Left lung (tissue), 14 donors: ENCODE measurements at places on chromosomes 7 and 10. TPM values are rescaled to one million over a fixed set of nuclear protein-coding genes. Genes with fewer than 3 reads are reported as not detected.

CPA2 gene
- not detected for total RNA-seq

MRPS17 gene
- total RNA-seq = 9.8 TPM

GAD2 gene
- total RNA-seq = not detected

DNAH11 gene
- 5.1 TPM for total RNA-seq

NPC1L1 gene
- not detected for total RNA-seq

DNA sequence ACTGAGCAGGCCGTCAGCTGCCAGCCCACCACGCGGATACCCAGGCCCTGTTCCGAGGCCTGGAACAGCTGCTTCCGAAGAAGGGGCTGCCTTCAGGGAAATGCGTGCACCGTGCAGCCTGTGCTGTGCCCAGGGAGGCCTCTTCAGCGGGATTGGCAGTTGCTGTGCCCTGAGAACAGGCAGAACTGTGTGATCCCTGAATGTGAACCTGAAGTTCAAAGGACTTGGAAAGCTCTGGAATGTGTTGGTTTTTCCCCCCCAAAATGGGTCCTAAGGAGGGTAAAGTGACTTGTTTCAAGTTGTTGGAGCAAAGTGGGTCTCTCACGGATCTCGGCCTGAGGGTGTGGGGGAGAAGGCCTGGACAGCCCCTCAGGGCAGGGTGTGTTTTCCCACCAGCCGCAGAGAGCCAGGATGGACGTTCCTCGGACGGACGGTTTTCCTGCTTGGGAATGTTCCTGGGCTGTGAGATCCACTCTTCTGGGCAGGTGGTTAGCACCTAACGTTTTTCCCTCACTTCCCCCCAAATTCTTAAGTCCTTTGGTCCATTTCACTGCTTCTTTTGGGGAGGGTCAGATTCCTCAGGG is 2.1 kb downstream of the SPRN start:
- no peaks in the 10 kb centered on the region for H3K36me3 ChIP-seq
- no peaks in the 10 kb centered on the region for H3K27me3 ChIP-seq
- no peak overlapping the region for H3K4me3 ChIP-seq
- no peak for DNase-seq

DNA sequence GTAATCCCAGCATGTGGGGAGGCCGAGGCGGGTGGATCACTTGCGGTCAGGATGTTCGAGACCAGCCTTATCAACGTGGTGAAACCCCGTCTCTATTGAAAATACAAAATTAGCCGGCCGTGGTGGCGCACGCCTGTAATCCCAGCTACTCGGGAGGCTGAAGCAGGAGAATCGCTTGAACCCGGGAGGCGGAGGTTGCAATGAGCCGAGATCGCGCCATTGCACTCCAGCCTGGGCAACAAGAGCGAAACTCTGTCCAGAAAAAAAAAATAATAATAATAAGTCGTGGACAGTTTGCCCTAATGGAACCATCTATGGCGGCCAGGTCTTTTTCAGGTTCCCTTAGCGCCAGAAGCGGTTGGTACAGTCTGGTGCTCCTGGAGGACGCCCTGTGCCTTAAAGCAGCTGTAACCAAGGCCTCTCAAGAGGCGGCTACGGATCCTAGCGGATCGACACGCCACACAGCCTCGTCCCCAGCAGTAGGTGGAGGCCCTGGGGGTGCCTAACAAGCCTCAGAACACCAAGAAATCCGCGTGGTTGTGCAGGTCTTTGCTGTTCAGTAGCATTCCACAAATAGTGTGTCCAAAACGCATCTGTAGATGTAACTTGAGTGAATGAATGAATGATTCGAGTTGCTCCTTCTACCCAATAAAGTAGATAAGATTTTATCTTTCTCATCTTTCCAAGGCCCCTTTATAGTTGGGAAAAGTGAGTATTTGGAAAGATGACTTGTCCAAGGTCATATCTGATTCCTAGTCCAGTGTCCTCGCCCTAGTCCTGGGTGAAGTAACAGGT is 982 bp downstream of the PGAM1 start:
- H3K36me3 ChIP-seq = no peaks in the 10 kb centered on the region
- H3K4me3 ChIP-seq = peak overlapping the region; percentile 93
- H3K27me3 ChIP-seq = no peaks in the 10 kb centered on the region

DNA sequence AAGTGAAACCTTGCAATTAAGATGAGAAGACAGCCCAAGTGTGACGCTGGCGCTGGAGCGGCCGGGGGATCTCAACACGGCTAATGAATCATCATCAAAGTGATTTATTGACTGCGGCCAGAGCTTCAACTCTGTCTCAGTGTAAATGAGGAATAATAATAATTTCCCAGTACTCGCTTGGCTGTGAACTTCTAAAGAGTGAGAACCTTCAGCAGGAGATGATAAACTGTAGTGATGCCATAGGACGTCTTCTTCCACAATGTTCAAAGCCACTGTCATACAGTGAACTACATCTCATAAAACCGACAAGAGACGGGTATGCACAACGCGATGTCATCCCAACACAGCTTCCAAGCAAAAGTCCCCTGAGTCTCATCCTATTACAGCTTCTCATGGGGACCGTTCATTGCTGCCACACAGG is 123.6 kb upstream of the NOBOX start:
- H3K4me1 ChIP-seq = no peaks in the 10 kb centered on the region
- H3K4me3 ChIP-seq = no peak overlapping the region
- H3K27me3 ChIP-seq = no peaks in the 10 kb centered on the region
- DNase-seq = no peak
- no peaks in the 10 kb centered on the region for H3K36me3 ChIP-seq

GRCh38 chr10:5999440-6000165 is 22.3 kb upstream of the IL15RA start:
- H3K4me1 ChIP-seq = no peaks in the 10 kb centered on the region
- no peak overlapping the region for H3K4me3 ChIP-seq
- peaks cover 4% of the 10 kb centered on the region for H3K27me3 ChIP-seq
- H3K27ac ChIP-seq = no peak overlapping the region

DNA sequence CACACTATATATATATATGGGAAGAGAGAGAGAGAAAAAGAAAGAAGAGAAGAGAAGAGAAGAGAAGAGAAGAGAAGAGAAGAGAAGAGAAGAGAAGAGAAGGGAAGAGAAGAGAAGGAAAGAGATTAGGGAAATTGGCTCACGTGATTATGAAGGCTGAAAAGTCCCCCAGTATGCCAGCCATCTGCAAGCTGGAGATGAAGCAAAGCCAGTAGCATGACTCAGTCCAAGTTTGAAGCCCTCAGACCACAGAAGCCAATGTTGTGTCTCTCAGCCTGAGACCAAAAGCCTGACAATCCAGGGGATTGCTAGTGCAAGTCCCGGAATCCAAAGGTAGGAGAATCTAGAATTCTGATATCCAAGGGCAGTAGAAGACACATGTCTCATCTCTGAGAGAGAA is 206.3 kb upstream of the PRSS1 start:
- H3K27ac ChIP-seq = no peak overlapping the region
- no peaks in the 10 kb centered on the region for H3K36me3 ChIP-seq
- no peak for DNase-seq
- no peak overlapping the region for H3K4me3 ChIP-seq
- no peaks in the 10 kb centered on the region for H3K4me1 ChIP-seq
- no peaks in the 10 kb centered on the region for H3K27me3 ChIP-seq

DNA sequence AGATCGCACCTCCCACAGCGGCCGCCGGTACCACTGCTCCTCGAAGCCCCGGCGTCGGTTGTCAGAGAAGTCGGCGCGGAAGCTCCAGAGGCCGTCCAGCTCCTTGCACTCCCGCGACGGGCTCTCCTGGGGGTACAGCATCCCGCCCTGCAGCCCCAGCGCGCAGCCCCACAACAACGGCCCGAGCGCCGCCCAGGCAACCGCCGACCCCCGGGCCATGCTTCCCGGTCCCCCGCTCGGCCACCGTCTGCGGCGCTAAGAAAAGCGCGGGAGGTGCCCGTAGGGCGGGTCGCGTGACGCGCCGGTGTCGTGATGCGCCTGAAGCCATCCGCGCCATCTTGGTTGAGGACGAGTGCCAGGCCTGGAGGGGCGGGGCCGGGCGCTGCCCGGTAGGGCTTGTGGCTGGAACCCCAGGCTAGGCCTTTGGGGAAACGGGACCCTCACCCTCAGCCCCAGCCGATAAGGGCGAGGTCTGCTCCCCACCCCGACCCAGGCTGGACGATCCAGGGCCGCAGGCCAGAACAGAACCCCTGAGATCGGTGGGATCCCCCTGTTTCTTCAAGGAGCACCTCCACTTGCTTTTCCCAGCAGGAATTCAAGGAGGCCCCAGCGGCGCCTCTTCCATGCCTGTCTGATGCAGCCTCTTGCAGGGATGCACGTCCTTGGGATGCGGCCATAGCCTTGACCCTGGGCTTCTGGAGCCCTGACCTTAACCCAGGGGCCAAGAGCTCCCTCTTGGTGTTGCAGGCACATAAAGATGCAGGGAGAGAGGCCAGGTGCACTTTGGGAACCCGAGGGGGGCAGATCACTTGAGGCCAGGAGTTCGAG is at the start of gene GUSB:
GUSB (minus strand) TSS at position 249 of the 828 bp plus-strand sequence; CDS start at position 219, 30 bp downstream.
- peaks cover 30% of the 10 kb centered on the region for H3K36me3 ChIP-seq
- H3K27me3 ChIP-seq = no peaks in the 10 kb centered on the region
- peak within 1 kb of the TSS; percentile 77 for H3K27ac ChIP-seq
- peak within 1 kb of the TSS; percentile 99 for H3K4me3 ChIP-seq
- peaks cover 23% of the 10 kb centered on the region for H3K4me1 ChIP-seq
- DNase-seq = peak; percentile 94

DNA sequence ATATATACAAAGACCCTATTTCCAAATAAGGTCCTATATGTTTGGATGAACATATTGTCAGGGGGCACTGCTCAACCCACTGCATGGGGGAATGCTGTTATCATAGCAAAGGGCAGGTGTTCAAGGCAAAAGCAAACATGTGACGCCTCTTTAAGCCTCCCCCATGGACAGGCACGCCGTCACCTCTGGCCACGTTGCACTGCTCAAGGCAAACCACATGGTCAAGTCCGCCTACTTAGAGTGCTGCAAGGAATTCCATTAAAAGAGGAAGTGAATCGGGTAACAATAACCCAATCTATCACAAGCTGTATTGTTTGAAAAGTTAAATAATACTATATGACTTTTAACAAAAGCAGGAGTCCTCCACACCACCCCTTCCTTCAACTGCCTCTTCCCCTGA is 8.8 kb upstream of the CALD1 start:
- H3K27me3 ChIP-seq = no peaks in the 10 kb centered on the region
- no peaks in the 10 kb centered on the region for H3K36me3 ChIP-seq
- H3K27ac ChIP-seq = no peak overlapping the region

DNA sequence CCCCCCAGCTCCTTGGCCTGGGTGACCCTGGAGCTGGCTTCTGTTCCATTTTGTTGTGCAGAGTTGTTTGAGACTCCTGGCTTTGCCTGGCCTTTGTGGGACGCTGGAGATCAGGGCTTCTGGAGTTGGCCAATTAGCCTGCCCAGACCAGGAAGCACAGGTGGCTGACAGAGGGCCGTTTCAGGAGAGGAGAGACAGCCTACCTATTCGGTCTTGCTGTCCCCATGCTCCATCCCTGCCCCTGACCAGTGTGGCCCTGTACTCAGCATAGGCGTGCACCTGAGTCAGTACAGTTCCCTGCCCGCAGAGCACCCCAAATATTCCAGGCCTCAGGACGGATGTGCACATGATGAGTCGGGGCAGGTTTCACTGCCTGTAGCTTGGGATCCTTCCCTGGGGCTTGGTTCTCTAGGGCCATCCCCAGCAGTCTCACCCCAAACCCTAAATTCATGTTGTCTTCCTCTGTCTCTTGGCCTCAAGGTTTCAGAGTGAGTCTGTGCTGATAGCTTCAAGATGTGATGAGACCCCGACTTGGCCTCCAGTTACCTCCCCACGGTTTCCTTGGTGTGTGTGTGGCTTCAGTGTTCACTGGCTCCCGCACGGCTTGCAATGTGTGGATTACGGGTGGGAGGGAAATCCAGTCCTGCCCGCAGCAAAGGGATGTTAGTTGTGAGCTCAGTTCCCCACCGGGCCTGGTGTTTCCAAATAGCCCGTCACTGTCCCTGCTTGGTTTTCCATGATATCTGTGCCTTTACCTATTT is 44.7 kb downstream of the HTRA1 start:
- DNase-seq = no peak
- no peak overlapping the region for H3K27ac ChIP-seq
- no peak overlapping the region for H3K4me3 ChIP-seq
- H3K36me3 ChIP-seq = peaks cover 9% of the 10 kb centered on the region
- no peaks in the 10 kb centered on the region for H3K4me1 ChIP-seq

GRCh38 chr10:124941823-124942222 is at the start of gene ZRANB1:
Gene ZRANB1, plus strand, starts transcription at chr10:124942123. Its CDS starts 371 bp downstream, at chr10:124942494.
- H3K27me3 ChIP-seq = no peaks in the 10 kb centered on the region
- H3K4me3 ChIP-seq = no peak within 1 kb of the TSS
- H3K4me1 ChIP-seq = peaks cover 53% of the 10 kb centered on the region
- H3K36me3 ChIP-seq = no peaks in the 10 kb centered on the region
- no peak for DNase-seq

- no peak overlapping the region for H3K27ac ChIP-seq
- H3K27me3 ChIP-seq = no peaks in the 10 kb centered on the region
- H3K36me3 ChIP-seq = no peaks in the 10 kb centered on the region
- no peak overlapping the region for H3K4me3 ChIP-seq
- DNase-seq = no peak
Measured at GRCh38 chr7:41592236-41592635, 110.7 kb downstream of the INHBA start.

DNA sequence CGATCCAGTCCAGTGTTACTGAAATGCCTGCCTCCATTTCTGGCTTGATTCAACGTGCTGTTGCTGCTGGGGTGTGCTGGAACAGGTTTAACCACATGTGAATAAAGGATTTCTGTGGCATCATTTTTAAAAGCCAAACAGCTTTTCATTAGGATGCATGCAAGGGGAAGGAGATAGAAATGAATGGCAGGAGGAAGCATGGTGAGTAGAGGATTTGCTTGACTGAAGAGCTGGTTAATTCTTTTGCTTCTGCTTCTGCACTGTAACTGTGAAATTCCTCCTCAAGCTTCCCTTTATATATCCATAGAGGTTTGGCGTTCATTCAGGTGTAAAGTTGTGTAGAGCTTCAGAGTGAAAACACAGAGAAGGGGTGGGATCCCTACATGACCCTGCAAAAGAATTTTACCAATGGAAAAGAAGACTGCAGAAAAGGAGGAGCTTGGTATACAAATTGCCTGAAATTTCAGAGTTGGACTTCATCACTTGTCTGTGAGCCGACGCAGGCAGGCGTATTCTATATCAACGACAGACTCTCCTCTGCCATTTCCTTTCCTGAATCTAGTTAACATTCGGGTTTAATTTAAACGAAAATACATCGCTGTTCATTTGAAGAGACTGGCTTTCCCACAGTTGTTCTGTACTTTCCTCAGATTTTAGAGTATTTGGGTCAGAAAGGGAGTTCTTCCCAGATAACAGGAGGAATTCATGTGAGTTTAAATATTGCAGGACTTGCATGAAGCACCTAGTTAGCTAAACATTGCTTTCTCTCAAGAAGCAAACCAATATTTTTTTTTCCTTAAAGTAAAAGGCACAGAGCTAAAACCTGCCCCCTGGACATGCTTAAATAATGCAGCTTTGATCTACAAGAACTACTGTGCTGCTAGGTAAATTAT is at the start of gene SOSTDC1:
SOSTDC1 (minus strand) TSS at position 270 of the 893 bp plus-strand sequence; CDS start at position 200, 70 bp downstream.
- no peaks in the 10 kb centered on the region for H3K36me3 ChIP-seq
- H3K4me3 ChIP-seq = no peak within 1 kb of the TSS
- no peak within 1 kb of the TSS for H3K27ac ChIP-seq
- DNase-seq = peak; percentile 79
- peaks cover 29% of the 10 kb centered on the region for H3K27me3 ChIP-seq

DNA sequence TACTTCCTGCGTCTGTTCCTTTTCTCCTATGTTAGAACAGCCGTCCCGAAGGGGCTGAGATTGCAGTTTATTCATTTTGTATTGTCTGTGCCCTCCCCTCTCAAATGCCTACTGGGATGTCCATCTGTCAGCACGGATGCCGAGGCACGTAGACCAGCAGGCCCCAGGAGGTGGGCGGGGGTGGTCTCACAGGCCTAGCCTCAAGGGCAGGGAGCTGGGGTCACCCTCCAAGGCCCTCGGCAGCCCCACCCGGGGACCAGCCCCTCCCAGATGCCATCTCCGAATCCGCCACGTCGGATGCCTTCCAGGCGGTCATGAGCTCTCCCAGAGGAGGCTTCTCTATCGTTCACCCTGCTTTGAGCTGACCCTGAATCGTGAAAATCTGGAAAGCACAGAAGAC is 59.7 kb downstream of the ELFN1 start:
- H3K27me3 ChIP-seq = no peaks in the 10 kb centered on the region
- DNase-seq = no peak
- no peaks in the 10 kb centered on the region for H3K4me1 ChIP-seq
- no peak overlapping the region for H3K4me3 ChIP-seq
- no peaks in the 10 kb centered on the region for H3K36me3 ChIP-seq
